Activated CD4-positive, alpha-beta T cell treated with anti-CD3 and anti-CD28 coated beads, Interleukin-2, amount 10 ng/mL, durations not matched to agents 7 days and 5 days (primary cell): ENCODE measurements at places on chromosomes 3 and 15.

- no peak for DNase-seq
Observed at GRCh38 chr15:100765467-100766241, 114.0 kb upstream of the ALDH1A3 start.

- no peak for DNase-seq
Observed at GRCh38 chr3:173225351-173225750, 84.3 kb upstream of the SPATA16 start.

GRCh38 chr3:190064112-190064511, 56.6 kb downstream of the P3H2 start:
- DNase-seq: no peak

- DNase-seq: no peak
Observed at GRCh38 chr3:129535075-129535474, 6.6 kb downstream of the RHO start.

DNA sequence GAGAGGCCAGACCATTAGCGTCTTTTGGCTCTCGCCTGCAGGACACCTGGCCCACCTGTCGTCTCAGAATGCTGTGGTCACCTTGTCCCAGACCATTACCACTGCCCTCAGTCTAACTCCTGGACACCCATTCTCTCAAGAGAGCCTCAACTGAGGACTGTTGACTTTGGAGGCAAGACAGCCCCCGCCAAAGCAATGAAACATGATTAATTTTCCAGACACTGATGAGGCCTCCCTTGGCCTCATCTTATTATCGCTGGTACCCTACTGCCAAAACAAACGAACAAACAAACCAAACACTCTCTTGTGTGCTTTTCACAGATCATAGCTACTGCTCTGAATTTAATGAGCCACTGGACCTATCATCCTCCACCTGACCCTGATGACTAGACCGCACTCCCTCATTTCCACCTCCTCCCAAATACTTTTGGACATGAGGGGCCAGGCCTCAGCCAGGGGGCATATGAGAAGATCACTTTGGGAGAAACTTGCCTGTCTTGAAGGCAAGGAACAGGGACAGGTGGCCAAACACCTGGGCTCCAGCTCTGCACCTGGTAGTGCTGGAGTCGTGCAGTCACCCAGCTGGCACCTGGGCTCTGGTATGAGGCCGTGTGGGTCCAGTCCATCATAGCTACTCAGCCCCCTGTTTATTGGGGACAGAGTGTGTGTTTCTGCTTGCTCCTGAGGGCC, 27.6 kb downstream of the ALS2CL start:
- no peak for DNase-seq

DNA sequence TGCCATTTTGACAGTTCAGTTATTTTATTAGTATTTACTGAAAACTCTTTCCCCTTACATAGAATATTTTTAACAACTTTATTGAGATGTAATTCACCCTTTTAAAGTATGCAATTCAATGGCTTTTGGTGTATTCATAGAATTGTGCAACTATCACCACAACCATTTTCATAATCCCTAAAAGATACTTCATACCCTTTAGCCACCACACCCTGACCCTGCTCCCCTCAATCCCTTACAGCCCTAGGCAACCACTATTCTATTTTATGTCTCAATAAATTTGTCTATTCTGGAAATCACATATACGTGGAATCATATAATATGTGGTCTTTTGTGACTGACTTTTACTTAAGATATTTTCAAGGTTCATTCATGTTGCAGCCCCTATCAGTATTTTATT, 29.7 kb downstream of the TEX9 start:
- DNase-seq: no peak

DNA sequence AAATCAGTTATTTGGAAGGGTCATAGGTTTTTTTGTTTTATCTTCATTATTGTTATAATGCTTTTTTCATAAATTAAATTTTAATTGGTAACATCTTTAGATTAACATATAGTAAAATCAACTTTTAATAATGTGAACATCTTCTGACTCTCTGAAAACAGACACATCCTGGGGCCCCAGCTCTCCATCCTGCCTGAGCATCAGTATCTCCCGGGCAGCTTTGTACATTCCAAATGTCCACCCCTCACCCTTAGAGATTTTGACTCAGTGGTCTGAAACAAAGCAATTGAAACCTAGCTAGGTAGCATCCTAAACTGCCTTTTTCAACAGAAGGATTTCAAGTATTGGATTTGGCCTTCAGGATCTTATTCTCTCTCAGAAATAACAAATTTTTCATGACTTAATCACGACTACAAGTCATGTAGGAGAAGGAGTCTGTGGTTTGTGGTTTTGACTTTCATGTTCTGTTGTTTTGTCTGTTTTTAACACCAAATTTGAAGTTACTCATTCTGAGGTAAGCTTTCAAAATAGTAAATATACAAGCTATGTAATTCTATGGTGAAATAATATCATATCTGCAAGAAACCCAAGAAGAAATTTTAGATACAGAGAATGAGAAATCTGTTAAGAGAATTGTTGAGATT, 147.3 kb upstream of the UBE2E2 start:
- no peak for DNase-seq

- DNase-seq: no peak
Observed at GRCh38 chr3:101926594-101927105, 77.3 kb downstream of the NFKBIZ start.

DNA sequence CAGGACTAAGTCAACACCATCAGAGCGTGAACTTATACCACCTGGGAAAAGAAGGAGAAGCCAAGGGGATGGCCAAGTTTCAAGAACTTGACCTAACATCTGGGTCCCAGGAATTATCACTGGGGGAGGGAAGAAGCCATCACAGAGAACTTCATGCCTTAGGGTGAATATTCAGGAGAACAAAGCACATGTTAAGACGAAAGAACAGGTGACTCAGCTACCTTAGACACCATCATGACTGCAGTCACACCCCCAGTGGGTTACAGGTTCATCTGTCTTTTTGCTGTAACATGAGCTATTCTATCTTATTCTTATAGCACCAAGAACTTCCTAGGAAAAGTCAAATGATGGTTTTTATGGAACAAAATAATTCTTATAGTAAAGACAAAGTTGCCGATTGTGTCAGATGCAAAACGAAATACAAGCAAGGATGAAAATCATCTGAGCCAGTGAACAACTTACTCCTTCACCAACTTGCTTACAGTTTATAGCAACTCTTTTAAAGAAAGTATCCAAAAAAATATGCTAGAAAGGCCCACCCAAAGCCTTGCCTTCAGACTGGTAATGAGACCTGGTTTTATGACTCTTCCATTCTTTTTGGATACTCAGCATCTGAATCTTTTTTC, 72.0 kb downstream of the TPRA1 start:
- no peak for DNase-seq

- no peak for DNase-seq
Observed at GRCh38 chr15:90860942-90861675, 7.3 kb upstream of the FURIN start.

DNA sequence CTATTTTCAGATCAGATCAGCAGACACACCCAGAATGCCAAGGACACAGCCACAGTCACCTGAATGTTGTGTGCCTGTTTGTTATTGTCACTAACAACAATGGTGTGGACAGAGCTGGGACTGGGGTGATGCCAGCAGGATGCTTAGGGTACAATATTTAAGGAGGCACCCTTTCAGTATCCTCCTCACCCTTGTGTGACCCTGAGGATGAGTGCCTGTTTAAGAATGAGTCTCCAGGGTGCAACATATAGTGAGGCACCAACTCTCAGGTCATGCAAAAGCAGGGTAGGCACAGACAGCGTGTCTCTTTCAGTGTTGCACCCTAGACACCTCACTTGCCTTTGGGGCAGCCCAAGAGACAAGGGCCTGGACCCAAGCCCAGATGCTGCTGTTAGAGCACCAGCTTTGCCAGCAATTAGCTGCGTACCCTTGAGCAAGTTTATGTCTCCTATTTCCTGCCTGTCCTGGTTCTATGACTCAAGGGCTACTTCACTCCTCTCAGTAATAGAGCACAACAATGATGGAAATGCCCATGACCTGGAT, 122.6 kb downstream of the AQP9 start:
- DNase-seq: no peak

DNA sequence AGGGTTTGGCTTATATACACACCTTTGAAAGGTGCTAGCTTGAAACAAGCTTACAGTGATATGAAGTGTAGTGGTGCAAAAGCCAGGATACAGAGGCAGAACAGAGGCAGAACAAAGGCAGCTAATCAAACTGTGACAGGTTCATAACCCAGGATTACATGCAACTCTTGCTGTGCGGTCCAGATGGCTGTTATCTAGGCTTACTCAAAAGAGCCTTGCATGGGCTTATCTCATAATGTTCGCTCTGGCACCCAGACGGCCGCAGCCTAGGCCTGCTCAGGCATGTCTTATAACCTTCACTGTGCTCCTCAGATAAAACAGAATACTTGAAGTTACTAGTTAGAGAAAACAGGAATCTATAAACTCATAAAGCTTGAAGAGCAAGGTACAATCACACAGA, 22.8 kb upstream of the NOX5 start:
- no peak for DNase-seq

DNA sequence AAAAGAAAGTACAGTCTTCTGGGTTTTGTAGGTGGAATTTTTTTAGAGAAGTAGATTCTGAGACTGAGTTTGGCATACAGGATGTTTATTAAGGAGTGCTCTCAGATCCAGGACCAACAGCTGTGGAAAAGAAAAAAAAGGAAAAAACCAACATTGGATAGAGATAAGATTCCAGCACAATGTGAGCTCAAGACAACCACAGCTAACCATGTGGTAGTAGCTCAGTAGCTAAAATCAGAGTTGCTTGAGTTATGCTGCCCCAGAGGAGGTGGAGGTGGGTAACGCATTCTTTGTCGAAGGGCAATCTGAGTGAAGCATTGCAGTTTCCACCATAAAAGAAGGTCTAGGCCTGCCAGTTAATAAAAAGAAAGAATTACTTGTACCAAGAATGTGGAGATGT, 904.3 kb downstream of the NSUN3 start:
- DNase-seq: no peak

DNA sequence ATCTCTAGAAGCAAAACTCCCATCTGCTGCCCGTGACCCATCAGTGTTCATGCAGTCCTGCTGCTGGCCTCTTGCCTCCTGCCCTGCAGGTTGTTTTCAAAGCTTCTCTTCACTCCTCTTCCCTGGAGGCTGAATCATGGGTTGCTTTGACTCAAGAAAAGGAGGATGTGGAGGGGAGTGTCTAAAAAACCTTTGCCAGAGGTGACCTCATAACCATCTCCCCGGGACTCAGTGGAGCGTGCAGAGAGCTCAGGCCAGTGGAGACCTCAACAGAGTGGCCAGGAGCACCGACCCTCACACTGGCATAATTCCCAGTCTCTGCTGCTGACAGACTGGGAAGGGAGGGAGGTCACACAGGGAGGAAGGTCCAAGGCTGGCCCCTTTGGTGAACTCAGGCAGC, 60.9 kb upstream of the ITGA11 start:
- DNase-seq: no peak
